ENCODE measurements at places on chromosomes 5 and 9.

GRCh38 chr9:5435912-5436311 is 1.8 kb downstream of the PLGRKT start:
- DNase-seq: no peak

- DNase-seq: no peak
These were observed 289.3 kb downstream of the ARHGEF28 start for GRCh38 chr5:73915345-73915744.

- peak; percentile 7 for DNase-seq
These were observed 58.6 kb downstream of the THBS4 start for GRCh38 chr5:80093796-80094195.

GRCh38 chr5:138448481-138449398 is 9.9 kb downstream of the REEP2 start:
- no peak for DNase-seq

- DNase-seq: no peak
These were observed 116.0 kb upstream of the MAN2A1 start for GRCh38 chr5:109573766-109574165.
